ENCODE measurements at places on chromosomes 6 and 20. TPM values are rescaled to one million over a fixed set of nuclear protein-coding genes. Genes with fewer than 3 reads are reported as not detected.

Gene BPHL
- total RNA-seq: 12.2 TPM

Gene C6orf58
- not detected for total RNA-seq

Gene SMPDL3A
- total RNA-seq: 9.8 TPM

Gene CYP24A1
- not detected for total RNA-seq

Gene CCN5
- 400 TPM for total RNA-seq

Gene ZNF343
- total RNA-seq: 12.0 TPM

DNA sequence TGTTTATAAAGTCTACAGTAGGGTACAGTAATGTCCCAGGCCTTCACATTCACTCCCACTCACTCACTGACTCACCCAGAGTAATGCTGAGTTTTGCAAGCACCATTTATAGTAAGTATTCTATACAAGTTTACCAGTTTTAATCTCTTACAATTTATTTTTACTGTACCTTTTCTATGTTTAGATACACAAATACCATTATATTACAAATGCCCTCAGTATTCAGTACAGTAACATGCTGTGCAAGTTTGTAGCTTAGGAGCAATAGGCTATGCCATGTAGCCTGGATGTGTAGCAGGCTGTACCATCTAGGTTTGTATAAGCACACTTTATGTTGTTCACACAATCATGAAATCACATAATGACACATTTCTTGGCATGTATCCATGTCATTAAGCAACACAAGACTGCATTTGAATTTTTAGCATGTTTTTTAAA is 673.6 kb downstream of the CD109 start:
- no peak for DNase-seq

DNA sequence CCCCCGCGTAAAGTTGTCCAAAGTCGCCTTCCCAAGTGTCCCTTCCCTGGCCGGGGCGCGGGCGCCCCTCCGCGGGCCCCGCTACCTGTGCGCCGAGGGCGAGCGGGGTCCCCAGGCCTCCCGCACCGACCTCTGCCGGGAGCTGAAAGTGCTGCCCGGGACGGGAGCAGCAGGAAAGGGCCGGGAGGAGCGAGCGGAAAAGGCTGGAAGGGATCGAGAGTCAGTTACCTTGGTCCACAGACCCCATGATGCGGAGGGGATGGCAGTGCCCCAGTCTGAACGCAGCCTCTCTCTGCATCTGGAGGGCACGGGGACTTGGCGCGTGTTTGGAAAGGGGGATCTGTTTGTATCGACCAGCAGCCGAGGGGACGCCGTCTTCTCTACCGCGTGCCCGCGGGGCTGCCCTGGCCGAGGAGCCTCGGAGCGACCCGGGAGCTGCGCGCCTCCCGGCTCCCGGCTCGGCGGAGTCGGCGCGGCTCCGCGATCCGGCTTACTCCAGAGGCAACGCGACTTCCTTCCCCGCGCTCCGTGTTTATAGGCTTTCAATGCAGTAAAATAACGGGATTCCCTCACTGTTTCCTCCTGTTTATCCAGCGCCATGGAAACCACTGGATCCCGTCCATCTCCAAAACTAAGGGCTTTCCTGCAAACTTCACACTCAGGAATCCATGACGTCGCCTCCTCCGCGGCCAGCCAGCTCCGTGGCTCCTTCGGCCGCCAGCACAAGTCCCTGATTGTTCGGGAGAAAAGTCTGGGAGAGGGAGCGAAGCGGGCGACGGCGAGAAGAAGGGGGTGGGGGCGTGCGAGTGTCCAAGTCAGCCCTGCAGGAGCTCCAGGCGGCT is 20.0 kb upstream of the NFATC2 start:
- peak; percentile 88 for DNase-seq

DNA sequence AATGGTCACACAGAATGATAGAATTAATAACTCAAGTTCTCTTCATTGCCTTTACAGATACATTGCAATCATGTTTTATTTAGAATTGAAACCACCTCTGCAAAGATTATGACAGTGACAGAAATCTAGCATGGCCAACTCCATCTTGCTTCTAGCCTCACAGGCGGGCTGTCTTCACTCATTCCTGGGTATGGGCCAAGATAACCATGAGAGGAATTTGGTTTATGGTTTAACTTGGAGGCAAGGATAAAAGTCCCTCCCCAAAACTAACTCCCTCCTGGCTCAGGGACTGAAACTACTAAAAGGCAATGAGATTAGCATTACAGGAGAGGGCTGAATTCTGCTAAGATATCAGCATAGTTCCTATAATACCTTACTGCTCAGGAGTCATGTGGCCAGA is 95.2 kb upstream of the CST7 start:
- DNase-seq: no peak

DNA sequence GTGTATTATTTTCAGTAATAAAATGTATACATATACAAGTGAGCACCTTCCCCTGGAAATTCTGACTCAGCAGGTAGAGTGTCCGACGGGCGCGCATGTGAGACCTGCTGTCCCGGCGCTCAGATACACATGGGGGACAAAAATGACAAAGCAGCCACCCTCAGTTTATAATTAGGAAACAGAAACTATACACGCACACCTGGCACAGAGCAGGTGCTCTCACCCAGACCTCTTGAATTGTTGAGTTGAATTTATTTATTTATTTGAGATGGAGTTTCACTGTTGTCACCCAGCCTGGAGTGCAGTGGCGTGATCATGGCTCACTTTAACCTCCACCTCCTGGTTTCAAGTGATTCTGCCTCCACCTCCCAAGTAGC is 180.4 kb downstream of the ZDHHC14 start:
- no peak for DNase-seq

DNA sequence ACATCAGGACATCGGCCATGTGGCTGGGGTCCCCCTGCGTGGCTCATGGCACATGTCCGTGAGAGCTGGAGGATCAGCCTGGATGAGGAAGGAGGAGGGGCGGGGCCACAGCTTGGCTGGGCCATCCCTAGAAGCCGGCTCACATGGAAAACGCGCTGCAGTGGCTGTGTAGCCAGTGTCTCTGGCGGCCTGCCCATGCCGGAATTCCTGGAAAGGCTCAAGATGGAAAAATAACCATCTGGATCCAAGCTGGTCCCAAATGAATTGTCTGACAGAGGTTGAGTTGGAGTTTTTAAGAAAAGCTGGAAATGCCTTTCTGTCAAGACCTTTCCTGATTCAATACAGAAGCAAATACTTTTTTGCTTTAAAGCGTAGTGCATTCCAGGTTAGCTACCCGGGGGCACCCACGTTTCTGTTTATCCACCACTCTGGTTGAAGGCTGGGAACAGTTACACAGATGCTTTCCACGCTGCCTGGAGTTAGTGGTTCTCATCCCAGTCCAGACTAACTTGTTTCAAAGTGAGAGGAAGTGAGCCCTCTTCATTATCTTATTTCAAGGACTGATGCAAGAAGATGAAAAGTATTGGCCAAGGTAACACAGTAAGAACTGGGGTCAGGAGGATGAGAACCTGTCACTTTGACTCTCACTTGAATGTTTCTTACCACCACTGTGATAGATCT is 99.0 kb downstream of the GMPR start:
- DNase-seq: peak; percentile 95

DNA sequence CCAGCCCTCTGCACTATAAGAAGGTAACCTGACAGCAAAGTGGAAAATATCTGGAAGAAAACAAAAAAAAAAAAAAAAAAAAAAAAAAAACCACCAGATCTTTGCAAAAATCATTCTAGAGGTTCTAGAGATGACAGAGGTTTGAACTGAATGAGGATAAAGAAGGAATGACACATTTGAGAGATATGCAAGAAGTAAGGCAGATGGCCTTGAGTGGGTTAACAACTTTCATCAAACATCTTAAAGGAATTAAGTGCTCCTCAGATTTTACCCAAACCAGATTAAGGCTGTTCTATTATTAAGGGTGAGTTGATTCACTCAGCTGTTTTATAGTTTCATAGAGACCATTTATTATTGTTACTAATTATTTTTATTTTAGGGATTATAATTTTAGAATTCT is 62.0 kb downstream of the RSPO3 start:
- DNase-seq: no peak

DNA sequence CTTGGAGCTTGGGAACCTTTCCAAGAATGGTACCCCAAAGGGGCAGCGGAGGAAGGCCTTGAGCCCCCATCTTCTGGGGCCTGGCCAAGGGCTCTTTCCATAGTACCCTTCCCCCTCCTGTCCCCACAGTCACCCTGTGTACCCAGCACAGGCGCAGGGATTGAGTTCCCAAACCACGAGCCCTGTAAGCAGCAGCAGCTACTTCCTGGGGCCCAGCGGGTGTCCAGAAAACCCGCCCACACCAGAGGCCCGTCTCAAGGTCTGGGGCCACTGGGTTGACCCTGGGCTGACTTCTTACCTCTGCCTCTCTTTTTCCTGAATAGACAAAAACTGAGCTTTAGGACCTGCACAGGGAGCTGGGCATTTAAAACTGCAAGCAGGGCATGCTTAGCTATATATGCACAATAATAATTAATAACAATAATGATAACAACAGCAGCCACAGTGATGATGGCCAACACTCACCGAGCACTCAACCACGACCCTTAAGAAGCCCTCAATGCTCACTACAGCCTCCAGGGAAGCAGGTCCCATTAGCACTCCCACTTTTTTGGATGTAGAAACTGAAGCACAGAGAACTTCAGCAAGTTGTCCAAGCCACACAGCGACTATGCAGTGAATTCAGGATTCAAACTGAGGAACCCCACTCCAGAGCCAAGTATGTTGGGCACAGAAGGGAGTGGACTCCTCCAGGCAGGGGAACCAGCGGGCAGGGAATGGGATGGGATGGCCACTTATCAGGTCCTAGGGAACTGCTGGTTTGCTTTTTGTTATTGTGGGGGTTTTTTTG is 14.5 kb downstream of the NOL4L start:
- no peak for DNase-seq

DNA sequence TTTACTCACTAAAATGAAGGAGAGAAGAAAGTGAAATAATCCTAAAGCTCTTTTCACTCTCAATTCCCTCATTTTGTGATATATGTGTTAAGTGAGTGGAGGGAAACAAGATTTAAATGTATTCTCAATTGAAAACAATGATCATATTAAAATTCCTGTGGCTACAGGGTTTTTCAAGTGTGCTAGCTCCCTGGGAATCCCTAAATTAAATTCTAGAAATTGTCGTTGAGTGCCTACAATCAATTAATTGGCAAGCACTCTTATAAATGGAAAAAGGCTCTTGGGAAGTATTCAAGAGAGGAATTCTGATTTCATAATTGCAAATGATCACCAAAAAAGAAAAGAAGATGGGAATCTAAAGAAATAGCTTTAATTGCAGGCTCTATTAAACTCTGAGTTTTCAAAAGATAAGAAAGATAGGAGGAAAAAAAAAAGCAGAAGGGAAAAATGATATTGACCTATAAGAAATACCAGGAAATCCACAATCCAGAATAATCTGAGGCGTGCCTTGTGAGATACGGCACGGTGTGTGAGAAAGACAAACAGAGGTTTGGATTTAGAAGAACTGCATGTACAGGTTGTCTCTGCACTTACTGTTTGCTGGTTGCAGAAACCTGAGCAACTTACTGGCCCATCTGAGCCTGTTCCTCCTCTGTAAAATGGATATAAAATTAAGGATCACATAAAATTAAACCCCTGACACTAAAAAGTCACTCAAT is 18.3 kb upstream of the MBOAT1 start:
- no peak for DNase-seq

DNA sequence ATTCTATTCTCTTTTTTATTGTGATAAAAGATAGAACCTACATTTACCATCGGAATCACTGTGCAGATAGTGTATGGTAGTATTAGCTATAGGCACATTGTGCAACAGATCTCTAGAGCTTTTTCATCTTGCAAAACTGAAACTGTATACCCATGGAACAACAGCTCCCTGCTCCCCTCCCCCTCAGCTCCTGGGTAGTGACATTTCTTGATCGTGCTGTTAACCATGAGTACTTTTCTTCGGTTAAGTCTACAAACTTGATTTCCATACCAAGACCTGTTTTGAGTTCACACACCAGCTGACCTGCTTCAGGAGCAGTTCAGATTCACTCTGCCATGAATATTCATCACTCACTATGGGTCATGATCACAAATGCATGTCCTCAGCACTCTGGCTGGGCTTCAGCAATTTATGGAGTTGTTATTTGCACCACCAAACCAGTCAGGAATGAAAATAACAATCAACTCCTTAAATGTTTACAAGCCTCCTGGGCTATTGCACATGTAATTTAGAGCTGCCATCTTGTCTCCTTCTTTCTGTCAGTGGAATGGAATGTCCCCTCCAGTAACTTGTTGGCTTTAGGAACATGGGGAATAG is 32.8 kb downstream of the PRDM1 start:
- DNase-seq: no peak

DNA sequence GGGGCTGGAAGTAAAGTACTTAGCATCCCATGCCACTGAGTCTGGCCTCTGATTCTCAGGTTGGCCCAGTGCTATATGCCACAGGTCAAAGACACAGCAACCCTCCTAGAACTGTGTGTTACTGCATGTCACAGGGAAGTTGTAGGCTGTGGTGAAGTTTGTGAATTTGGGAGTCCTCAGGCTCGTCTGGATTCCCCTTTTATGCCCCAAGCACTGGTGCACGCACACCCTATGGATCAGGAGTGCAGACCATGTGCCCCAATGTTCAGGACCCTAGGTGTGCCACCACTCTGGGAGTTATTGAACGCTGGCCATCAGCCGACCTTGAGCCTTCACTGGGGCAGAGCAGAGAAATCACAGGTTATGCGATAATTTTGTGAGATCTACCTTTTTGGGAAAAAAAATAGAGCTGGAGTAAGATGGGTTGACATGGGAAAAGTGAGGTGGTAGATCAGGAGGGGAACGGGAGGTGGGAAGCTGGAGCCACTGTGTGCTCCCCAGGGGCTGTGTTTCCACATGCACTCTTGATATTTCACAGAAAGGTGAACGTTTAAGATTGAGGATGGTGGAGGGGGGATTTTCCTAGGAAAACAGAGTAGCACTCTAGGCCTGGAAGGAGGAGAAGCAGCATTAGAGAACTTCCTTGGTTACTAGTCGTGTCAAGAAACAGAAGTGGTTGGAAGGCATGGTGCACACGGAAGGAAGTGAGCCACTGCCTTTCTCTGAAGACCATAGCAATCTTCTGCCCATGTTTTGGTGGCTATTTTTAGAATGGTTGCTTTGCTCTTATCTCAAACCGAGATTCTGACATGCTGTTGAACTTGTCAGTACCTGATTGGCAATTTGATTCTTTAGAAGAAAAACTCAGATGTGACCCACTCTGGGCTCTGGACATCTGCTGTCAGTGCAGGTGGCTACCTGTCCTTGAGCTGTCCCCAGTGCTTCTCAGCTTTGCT is 44.1 kb downstream of the DUSP22 start:
- no peak for DNase-seq

GRCh38 chr6:28264834-28265401 is 2.0 kb upstream of the ZSCAN26 start:
- DNase-seq: no peak

GRCh38 chr6:108578166-108578565 is 17.4 kb downstream of the FOXO3 start:
- no peak for DNase-seq

Data from tibial nerve (tissue), 4 donors.